Left renal pelvis (tissue), 4 donors: ENCODE measurements at places on chromosomes 1 and 21.

- DNase-seq: no peak
These were observed 131.4 kb downstream of the MRPS6 start for GRCh38 chr21:34204481-34205439.

DNA sequence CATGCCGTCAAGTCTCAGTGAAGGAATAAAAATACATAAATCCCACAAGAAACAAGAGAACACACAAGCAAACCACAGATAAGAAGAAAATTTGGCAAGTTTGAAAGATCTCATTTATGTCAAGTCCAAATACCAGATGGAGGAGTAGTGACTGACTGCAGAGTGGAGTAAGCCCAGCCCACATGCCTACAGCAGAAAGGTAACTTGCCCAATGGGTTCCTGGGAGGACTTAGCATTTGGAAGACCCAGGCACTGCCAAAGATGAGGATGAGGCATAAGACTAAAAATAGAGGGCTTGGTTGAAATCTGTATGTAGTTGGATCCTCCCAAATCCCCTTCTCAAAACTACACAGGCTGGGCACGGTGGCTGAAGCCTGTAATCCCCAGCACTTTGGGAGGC lies 70.8 kb downstream of the ZNF648 start:
- no peak for DNase-seq

DNA sequence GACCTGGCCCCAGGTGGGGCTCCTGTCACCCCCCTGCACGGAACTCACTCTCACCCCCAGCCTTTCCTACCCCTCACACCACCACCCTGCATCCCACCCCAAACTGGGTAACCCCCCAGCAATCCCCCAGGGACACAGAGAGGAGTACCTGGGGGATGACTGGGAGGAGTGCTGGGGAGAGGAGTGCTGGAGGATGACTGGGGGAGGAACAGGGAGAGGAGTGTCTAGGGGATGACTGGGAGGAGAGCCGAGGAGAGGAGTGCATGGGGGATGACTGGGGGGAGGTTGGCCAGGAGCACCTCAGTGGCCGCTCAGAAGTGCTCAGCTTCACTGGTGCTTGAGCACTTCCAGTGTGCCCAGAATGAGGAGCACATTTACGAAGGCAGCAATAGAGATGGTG lies 59.1 kb downstream of the SIK1 start:
- no peak for DNase-seq

GRCh38 chr21:35525443-35525842 lies 476.3 kb upstream of the RUNX1 start:
- DNase-seq: no peak

- no peak for DNase-seq
These were observed 1.4 kb downstream of the MMEL1 start for GRCh38 chr1:2631136-2632050.

GRCh38 chr1:31122101-31122735 lies 56.7 kb upstream of the PUM1 start:
- no peak for DNase-seq

GRCh38 chr1:207579436-207579799 lies 65.5 kb upstream of the CR1L start:
- peak; percentile 14 for DNase-seq

DNA sequence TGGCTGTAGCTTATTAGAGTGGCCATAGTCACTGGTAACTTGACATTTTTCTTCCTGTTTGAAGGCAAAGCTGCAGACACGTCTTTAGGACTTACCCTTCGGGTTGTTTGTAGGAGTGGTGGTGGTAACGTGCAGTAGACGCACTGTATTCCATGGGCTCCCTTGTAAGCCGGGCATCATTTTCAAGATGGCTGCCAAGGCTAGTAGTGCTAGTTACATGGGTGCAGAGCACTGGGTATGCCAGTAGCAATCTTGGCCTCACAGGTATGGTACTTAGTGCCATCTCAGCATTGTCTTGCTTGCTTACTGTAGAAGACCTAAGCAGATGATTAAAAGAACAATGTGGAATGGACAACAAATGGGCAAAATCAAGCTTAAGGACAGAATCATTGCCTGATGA lies 1.9 kb downstream of the YBX1 start:
- DNase-seq: no peak

- DNase-seq: no peak
These were observed 6.9 kb upstream of the PTGFR start for GRCh38 chr1:78483903-78484302.

DNA sequence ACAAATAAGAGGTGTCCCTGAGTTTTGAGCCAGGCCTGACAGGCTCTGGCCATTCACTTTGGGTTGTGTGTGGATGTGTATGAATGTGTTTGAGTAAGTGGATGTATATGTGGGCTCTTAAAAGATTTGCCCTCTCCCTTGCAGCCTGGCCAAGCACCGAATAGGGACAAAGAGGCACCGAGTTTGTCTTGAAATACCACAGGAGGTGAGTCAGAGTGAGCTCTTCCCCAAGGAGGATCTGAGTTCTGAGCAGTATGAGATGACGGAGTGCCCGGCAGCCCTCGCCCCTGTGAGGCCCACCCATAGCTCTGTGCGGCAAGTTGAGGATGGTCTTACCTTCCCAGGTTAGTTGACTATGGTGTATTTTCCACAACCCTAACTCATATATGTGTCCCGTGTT lies 19.0 kb downstream of the KDM4A start:
- DNase-seq: no peak

GRCh38 chr1:241598249-241598648 lies 41.9 kb downstream of the CHML start:
- DNase-seq: no peak

- no peak for DNase-seq
These were observed 139.4 kb downstream of the POU2F1 start for GRCh38 chr1:167360120-167360519.

DNA sequence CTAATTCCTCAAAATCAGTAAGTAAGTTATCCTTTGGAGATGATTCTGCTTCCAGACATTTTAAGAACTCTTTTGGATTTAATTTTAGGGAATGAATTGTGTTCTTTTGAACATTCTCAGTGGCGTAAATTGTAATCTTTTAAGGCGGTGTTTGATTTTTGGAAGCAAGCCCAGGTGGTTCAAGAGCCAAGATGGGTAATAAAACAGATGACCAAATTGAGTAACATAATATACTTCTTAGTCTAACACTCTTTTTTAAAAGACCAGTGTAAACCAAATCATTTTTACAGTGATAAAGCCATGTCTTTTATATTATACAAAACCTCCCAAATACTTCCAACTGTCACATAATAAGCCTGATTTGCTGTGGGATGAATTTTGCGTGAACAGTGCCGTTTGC lies 133.8 kb downstream of the LRRC40 start:
- peak; percentile 11 for DNase-seq

- DNase-seq: no peak
These were observed 224.3 kb upstream of the FGGY start for GRCh38 chr1:59072583-59072947.
